Activated effector memory CD4-positive, alpha-beta T cell treated with Interleukin-2 at 50 U/mL for 16 hours (primary cell): ENCODE measurements at places on chromosomes 16 and 17.

DNA sequence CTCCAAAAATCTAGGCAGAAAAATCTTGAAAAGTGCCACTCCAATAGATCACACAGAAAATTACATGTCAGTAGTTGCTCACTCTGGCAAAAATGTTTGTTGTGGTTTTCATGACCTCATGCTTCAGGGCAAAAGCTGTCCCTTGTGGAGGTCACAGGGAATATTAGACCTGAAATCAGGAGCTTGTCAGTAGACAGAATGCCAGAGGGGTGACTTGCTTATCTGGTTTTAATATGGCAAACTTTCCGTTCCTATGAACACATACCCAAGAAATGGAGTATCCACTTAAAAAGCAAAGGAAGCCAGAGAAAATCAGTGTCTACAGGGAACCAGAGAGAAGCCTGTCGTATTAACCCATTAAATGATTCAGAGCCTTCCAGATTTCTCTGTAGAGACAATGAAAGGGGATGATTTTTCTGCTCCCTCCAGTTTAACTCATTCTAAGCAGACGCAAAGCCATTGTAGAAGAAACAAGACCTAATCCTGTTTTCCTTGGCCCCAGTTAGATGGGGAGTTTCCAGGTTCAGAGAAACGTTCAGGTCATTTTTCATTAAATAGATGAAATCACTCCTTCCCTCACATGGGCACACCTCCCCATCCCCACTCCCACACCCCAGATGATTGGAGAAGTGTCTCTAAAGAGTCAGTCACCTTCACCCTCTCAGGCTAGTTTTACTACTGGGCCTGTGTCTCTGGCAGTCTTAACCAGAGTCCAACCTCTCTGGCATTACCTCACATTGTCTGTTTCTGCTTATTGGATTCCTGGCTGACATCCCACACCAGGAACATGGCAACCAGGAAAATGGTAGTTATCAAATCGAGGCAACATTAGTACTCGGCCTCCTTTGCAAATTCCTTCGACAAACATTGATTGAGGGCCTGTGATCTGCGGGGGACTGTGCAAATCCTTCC is 6.0 kb downstream of the SOX9 start:
- DNase-seq = no peak

DNA sequence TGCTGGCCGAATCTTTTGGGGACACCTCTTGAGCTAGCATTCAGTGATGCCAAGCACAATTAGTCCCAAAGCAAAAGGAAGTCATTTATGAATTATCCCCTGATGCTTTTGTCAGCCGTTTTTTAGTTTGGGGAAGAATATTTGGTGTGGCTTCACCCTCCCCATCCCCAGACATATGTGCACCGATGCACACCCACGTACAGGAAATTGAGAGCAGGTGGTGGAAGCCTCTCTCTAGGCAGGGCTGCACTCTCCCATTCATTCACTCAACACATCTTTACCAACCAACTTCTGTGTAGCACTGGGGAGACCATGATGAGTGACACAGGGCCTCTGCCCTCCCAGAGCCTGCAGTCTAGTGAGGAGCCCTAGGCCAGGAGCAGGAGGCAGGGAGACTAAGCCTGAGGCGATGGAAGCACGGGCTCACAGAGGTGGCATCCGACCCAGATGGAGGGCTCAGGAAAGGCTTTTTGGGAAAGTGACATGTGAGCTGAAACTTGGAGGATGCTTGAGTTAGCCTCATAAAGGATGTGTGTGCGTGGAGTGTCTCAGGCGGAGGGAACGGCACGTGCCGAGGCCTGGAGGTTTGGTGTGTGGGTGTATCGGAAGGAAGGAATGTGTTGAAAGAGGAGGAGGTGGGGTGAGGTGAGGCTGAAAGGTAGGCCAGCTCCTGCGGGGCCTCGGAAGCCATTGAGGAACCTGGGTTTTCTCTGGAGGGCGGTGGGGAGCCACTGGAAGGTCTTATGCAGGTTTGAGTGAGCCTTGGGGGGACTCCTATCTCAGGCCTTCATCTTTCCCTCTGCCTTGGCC is 43.8 kb downstream of the PSME3IP1 start:
- DNase-seq = no peak

DNA sequence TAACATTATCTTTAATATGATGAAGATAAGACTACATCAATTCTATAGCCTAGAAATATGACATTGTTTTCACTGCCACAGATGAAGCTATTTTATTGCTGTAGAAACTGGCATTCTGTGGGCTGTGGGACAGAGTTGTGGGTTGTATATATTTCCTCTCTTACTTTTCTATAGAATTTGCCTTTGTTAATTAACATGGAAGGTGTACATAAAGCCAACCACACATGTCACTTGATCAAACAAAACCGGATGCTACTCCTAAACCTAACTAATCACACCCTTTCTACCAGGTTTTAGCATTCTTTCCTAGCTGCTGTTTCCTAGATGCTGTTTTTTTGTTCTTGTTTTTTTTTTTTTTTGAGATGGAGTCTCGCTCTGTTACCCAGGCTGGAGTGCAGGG is 81.2 kb upstream of the ATP2A3 start:
- DNase-seq = no peak

DNA sequence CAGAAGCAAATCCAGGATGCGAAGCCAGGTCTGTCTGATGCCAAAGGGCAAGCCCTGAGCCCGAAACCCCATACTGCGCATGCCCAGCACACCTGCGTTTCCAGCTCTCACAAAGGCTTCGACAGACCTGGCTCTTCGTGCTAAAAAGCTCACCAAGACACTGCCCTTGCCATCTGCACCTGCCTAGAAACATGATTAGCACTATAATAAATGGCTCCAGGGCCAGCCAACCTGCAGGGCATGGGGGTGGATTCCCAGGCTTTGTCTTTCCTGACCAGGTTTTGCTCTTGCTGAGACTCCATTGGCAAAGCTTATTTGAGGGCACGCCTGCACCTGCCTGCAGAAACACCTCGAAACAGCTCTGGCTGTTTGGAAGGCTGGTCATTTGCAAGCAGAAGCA is 14.4 kb upstream of the PLD6 start:
- DNase-seq = no peak

DNA sequence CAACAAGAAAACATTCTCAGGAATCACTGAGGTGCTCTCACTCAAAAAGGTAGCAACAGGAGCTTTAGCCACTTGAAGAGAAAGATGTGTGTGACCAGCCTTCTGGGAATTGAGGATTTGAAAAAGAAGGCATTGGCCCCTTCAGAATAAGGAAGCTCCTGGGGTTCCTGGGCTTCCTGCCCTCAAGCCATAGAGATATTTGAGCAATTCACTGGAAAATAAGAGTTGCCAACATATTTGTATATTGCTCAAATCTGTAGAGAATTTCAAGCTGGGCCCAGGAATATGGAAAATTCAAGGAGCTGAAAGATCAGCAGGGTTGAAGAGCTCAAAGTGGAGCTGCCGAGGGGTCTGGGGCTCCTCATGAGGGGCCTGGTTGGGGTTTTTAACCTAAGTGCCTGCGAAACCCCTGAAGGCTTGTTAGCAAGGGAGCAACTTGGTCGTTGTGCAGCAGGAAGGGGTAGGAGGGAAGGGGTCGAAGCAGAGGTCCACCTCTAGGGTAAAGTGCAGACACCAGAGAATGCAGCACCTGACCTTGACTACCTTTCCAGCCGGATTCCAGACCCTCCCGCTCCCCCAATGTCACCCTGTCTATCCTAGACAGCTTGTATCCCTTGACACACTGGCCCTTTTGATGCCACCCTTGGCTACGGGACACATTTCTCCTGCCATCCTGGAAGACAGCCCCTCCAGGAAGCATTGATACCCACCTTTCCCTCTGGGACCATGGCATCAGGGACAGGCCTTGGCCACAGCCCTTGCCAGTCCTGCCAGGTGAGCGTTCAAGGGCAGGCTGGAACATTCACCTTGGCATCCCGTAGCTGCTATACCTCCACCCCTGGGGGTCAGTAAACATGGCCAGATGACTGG is 67.6 kb upstream of the SREBF1 start:
- no peak for DNase-seq
